ENCODE measurements at places on chromosomes 1 and 21.

GRCh38 chr1:27360159-27361043, 6.4 kb downstream of the MAP3K6 start:
- DNase-seq = no peak

DNA sequence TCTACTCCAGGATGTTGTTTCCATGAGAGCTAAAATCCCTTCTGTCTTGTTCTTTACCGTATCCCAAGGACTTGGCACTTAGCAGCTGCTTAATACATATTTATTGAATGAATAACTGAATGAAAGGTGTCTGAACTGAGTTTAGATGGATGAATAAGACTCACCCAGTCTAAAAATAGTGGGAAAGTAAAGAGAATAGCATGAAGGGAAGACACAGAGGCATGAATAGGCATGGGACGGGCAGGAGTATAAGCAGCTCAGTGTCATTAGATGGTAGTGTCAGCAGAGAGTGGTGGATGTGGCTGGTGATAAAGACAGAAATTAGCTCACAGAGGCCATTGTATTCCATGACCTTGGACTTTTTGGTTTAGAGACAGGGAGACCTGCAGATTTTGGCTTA, 9.2 kb downstream of the IL12RB2 start:
- no peak for DNase-seq

DNA sequence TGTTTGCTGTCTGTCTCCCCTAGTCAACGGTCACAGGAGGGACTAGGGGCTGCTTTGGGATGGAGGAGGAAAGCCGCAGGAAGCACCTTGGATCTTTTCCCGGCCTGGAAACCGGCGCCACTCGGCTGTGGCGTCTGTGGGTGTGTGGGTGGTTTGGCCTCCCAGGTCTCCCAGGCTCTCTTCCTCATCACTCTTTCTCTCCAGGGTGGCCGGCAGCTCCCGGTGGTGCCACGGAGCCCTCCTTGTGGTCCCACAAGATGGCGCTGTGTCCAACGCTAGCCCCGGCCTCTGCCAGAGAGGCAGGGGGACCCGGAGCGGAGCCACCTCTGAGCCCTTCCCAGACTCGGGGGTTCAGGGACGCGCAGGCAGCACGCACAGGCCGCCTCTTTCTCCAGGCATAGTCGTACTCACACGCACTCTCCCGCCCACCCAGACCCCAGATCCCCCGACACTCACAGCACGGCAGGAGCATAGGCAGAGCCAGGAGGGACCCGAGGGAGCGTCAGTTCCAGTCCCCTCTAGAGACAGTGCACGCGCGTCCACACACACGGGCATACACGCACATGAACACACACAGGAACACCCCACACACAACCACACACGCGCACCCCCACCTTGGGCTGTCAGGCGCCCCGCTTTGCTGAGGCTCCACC, 31.2 kb downstream of the CDCP2 start:
- DNase-seq = peak; percentile 60

DNA sequence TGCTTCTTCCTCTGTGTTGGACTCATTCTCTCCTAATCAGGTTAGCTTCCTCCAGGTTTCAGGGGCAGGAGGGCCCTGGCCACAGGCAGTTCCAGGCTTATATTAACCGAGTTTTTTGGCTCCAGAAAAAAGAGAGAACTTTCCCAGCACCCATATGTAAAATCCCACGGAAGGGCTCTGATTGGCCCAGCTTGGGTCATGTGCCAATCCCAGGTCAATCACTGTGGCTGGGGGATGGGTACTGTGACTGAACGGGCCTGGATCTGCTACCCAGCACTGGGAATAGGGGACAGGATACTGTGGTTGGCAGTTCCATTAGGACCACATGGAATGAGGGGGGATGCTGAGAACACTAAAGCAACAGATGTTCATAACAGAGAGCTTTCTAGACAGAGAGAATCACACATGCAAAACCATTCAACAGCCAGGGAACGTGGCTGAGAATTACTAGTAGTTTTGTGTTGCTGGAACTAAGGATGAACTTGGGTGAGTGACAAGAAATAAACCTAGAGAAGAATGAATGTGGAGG, 51.1 kb upstream of the NEK2 start:
- DNase-seq = no peak

DNA sequence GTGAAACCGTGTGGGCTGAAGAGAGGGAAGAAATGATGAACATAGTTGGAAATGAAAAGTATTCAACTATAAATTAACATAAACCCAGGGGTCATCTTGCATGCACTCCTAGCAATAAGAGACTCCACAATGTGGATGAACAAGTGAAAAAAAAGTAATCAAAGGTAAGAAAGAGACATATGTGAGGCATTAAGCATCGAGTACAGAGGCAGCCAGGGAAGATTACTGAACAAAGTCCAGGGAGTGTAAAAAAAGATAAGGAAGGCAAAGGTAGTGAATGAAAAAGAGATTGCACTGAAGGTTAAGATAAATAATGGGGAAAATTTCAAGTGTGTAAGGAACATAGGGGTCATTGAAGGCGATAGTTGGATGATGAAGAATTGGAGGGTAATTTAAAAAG, 330.8 kb upstream of the PROX1 start:
- DNase-seq = no peak

GRCh38 chr1:154845174-154845573, 24.9 kb downstream of the KCNN3 start:
- DNase-seq = no peak

DNA sequence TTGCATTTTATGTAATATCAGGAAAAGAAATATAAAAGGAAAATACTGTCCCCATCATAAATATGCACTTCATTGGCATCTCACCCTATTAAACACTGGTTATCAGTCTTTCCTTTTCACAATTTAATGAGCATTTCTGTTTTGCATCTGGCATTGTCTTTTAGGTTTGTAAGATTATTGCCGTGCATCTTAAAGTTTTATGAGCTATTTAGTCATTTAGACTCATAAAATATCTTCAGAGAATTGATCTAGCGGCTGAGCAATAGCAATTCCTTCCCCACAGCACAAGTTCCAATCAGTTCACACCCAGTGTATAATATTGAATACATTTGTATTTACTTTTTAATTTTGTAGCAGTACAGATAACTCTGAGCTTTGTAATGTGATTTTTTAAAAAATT, 112.3 kb upstream of the C1orf105 start:
- DNase-seq = no peak

GRCh38 chr1:19426294-19427086, 58.8 kb downstream of the CAPZB start:
- no peak for DNase-seq

DNA sequence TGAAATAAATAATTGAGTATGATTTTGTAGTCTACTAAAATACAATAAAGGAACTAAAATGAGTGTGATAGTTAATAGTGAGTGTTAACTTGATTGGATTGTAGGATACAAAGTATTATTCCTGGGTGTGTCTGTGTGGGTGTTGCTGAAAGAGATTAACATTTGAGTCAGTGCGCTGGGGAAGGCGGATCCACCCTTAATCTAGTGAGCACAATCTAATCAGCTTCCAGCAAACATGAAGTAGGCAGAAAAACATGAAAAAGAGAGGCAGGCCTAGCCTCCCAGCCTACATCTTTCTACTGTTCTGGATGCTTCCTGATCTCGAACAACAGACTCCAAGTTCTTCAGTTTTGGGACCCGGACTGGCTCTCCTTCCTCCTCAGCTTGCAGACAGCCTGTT, 1716.6 kb downstream of the MRPL39 start:
- DNase-seq = no peak

GRCh38 chr1:36829066-36829465, 205.2 kb downstream of the GRIK3 start:
- DNase-seq = no peak

- DNase-seq = no peak
Observed at GRCh38 chr1:42784547-42784945, 245 bp upstream of the TMEM269 start.
